ENCODE measurements at places on chromosomes 3 and 15.

GRCh38 chr3:144636833-144637232 is 665.2 kb downstream of the DIPK2A start:
- no peak for DNase-seq

DNA sequence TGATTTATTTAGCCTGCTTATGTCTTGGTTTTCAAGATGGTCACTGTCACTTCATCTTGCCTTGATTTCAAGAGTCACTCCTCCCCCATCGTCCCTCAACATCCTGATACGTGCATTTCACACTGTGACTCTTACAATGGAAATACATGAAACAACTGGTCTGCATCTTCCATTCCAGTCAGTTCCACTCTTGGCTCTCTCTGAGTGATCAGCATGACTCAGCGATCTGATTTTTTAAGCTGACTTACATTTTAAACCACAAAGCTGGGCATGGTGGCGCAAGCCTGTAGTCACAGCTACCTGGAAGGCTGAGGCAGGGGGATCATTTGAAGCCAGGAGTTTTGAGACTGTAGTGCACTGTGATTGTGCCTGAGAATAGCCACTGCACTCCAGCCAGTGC is 271.2 kb upstream of the ROPN1 start:
- no peak for DNase-seq

DNA sequence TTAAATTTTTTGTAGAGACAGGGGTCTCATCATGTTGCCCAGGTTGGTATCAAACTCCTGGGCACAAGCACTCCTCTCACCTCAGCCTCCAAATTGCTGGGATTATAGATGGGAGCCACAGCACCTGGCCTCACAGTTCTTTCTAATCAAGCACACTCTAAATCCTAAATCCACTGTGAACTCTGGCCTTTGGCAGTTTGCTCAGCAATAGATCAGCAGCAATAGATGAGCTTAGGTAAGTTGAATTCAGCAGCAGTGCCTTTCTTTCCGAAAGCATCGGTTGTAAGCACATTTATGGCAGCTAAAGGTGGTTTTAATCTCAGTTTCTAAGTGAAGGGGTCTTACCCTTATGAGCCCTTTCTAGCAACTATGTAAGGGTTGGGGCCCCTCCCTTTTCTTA is 16.6 kb downstream of the PDHB start:
- no peak for DNase-seq

DNA sequence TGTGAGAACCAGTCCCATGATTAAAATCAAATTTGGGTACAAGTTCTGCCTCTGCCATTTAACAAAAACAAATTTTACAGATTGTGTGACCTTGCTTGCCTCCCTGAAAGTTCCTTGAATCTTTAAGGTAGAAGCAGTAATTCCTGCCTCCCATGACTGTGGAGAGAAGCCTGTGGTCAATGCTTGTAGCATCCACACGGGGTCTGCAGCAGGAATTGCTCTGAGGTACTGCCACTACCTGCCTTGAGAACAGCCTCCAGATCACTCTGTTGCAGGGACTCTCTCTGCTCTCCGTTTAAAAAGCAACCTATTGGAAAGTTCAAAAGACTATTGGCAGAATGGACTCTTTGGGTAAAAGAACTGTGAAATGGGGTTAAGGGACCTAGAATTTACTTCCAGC is 75.9 kb downstream of the SST start:
- no peak for DNase-seq

DNA sequence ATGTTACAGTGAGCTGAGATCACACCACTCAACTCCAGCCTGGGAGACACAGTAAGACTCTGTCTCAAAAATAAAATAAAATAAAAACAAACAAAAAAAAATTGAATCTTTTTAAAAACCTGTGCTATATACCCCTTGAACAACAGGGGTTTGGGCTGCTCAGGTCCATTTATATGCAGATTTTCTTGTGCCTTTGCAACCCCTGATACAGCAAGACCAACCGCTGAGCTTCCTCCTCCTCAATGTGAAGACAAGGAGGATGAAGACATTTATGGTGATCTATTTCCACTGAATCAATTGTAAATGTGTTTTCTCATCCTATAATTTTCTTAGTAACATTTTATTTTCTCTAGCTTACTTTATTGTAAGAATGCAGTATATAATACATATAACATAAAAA is 831.0 kb upstream of the ARPP21 start:
- no peak for DNase-seq

- DNase-seq = no peak
Measured at GRCh38 chr3:66498687-66499621, 1.9 kb downstream of the LRIG1 start.

- DNase-seq = no peak
Measured at GRCh38 chr3:115693868-115694267, 70.6 kb downstream of the GAP43 start.

GRCh38 chr3:131803113-131803512 is 231.7 kb downstream of the CPNE4 start:
- DNase-seq = no peak

DNA sequence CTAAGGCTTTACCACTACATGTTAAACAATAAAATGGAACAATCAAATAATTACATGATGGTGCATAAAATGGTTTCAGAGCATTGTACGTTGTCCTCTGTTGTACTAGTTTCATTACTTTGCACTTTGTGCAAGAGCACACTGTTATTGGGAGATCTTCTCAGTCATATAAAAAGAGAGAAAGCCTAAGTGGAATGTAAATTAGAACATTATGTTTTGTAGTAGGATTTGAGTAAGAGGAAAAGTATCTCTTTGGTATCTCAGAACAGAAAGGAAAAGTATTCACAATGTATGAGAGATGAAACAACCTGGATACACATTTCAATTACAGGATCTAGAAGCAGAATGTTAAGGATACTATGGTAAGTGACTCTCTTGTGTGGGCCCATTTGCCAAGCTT is 26.9 kb upstream of the PLSCR2 start:
- no peak for DNase-seq

DNA sequence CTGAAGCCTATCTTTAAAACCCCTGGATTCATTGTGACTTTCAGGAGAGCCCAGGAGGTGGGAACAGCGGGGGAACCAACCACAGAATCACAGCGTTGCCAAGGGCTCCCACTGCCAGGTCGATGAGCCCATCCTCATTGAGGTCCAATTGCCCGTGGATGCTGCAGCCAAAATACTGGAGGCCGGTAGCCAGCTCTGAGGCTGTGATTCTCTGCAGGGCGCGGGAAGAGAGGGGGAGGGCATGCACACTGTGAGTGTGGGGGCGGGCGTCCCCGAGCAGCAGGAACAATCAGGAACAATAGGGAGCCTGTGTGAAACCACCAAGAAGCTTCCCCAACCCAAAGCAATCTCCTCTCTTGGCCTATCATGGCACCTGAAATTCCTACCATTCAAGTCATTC is 53.4 kb downstream of the FEM1B start:
- no peak for DNase-seq

DNA sequence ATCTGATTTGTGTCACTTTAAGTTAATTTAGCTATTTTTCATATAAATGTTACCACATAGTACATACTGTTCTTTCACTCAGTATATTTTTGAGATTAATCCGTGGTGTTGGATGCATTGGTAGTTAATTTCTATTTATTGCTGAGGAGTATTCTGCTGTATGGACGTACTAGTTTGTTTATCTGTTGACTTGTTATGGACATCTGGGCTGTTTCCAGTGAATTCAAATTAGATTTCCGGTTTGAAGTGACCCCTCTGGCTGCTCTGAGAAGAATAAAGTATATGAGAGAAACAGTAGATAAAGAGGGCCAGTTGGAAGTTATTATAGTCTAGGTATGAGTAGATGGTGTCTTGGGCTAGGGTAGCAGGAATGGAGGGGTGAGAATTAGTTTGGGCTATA is 15.6 kb downstream of the KAT2B start:
- DNase-seq = no peak

- no peak for DNase-seq
Measured at GRCh38 chr15:83106994-83107840, at the start of gene TM6SF1. Gene TM6SF1, plus strand, starts transcription at chr15:83107645. Its CDS starts 36 bp downstream, at chr15:83107681.

DNA sequence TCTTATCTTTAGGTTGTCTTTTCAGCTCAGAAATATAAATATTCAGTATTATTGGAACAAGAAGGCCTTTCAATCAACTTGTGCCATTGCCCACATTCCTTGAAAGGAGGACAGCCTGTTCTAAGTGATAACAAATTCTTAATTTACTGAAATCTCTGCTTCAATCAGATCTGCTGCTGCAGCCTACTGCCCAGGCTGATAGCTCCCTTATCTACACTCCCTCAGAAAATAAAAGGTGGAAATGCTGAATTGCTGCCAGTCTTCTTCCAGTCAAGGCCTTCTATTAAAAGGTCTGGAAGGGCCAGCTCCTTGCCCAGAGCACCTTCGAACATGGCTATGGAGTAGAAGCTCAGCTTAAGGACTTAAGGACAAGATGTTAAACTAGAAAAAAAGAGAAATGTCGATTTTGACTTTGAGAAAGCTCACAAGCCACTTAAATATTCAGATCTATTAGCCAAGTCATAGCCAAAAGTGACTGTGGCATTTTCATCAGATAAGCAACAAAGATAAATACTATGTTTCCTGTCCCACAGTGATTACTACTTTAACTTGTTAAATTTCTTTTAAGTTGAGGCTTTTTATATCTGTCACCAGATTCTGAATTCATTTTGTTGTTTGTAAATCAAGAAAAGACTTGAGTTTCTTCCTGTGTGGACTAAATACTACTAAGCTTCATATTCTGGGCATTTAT is 480.5 kb upstream of the CBLB start:
- no peak for DNase-seq

DNA sequence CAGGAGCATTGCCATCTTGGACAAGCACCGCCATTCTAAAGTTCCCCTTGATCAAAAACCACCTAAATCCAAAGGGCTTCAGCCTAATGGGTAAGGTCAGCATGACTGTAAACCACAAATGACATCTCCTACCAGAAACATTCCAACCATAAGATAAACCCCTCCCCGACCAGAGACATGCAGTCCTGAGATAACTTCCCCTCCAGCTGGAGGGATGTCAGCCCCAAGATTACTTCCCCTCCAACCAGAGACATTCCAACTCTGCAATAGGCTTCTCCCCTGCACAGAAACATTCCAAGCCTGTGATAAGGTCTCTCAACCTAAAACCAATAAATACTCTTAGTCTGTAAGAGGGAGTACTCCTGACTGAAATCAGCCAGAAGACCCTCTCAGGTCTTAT is 62.7 kb upstream of the DNAJC19 start:
- DNase-seq = no peak

DNA sequence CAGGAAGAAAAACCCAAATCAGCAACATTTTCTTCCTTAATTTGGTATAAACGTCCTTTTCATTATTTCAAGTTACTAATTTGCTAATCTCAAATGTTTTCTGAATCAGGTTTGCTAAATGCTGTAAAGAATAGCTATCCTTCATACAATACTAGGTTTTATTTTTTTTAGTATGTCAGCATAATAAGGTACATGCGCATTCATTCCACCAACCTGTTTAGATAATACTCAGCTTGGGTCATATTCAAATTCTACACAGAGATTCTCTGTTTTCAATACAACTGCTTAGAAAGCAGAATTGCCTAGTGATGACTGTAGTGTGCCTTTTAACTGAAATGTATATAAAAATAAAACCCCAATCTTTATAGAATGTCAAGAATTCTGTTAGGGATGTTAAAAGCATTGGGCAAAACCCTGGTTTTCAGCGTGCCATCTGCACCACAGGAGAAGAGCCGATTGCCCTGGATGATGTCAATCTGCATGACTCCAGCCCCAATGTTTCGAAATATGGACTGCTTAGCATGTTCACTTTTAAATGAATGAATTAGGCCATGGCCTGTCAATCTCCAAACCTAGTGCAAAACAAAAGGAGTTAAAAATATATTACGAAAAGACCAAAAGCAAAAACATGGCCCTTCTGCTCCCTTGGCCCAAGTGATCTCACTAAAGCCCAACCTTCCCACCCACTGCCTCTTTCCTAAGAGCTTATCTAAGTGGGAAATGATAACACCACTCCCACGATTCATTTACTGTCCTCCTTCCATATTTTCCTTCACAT is 107.4 kb downstream of the GLDN start:
- DNase-seq = no peak

- DNase-seq = no peak
Measured at GRCh38 chr15:80898040-80898439, 91.6 kb downstream of the MESD start.

GRCh38 chr15:53759411-53759931 is at the start of gene WDR72:
Gene WDR72, minus strand, starts transcription at chr15:53759663. Its CDS starts 26,514 bp downstream, at chr15:53733149.
- DNase-seq = no peak

DNA sequence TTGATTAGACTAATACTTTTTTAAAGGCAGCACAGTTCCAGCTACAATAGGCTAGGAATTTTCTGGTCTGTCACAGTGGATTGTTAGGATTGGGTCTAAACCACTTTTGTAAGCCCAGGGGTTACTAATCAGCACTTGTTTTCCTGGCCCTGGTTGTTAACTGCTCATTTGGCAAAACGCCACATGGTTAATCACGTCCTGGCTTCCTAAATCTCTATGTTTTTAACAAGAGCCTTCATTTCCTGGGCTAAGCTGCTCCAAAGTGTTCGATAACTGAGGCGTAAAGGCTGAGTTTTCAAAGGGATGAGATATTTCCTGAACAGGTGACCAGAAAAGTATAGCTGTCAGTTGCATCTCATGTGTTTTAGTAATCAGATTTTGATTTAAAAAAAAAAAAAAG is 38.9 kb upstream of the CLRN1 start:
- no peak for DNase-seq

GRCh38 chr15:25426896-25427610 is 11.8 kb downstream of the UBE3A start:
- DNase-seq = no peak

DNA sequence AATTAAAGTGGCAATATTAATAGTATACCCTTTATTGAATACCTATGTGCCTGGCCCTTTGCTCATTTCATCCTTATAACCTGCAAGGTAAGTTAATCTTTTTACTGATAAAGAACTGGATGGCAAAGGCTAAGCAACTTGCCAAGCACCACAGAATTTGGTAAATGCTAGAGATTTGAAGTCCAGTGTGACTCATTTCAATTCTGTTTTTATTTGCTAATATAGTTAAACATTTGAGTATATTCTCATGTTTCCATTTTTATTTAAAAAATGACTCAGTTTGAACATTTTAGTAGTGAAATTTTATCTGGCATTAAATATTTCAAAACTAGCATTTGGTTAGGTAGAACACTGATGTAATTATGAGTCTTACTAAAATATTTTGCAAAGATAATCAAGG is 11.3 kb downstream of the PFN2 start:
- DNase-seq = no peak

- no peak for DNase-seq
Measured at GRCh38 chr15:63476229-63476632, 28.2 kb upstream of the USP3 start.

GRCh38 chr3:160804762-160805161 is 48.7 kb downstream of the PPM1L start:
- DNase-seq = no peak

DNA sequence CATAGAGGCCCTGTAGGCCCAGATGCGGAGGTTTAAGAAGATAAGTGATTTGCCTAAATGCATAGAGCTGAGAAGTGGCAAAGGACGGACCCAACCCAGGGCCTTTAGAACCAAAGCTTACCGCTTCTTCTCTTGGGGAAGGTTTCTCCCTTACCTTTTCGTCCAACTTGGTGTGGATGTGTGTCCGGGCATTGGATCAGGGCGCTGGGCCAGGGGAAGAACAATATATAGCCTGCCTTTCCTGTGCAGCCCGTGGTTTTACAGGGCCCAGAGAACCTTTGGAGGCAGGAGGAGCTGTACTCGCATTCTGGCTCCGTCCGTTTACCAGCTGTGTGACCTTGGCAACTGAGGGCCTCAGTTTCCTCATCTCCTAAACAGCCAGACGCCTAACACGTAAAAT is 686 bp upstream of the P3H2 start:
- no peak for DNase-seq

Data from stimulated activated CD4-positive, alpha-beta T cell treated with anti-CD3 and anti-CD28 coated beads, Interleukin-12 subunit alpha, Interleukin-12 subunit beta, amount 100 ng/mL, for 48 hours (primary cell).